ENCODE measurements at places on chromosomes 1 and 21.
A peak's percentile ranks its signal among the peaks of the same experiment; 100 is the strongest.

- no peak for DNase-seq
These were observed 132.5 kb upstream of the CACHD1 start for GRCh38 chr1:64337475-64337874.

DNA sequence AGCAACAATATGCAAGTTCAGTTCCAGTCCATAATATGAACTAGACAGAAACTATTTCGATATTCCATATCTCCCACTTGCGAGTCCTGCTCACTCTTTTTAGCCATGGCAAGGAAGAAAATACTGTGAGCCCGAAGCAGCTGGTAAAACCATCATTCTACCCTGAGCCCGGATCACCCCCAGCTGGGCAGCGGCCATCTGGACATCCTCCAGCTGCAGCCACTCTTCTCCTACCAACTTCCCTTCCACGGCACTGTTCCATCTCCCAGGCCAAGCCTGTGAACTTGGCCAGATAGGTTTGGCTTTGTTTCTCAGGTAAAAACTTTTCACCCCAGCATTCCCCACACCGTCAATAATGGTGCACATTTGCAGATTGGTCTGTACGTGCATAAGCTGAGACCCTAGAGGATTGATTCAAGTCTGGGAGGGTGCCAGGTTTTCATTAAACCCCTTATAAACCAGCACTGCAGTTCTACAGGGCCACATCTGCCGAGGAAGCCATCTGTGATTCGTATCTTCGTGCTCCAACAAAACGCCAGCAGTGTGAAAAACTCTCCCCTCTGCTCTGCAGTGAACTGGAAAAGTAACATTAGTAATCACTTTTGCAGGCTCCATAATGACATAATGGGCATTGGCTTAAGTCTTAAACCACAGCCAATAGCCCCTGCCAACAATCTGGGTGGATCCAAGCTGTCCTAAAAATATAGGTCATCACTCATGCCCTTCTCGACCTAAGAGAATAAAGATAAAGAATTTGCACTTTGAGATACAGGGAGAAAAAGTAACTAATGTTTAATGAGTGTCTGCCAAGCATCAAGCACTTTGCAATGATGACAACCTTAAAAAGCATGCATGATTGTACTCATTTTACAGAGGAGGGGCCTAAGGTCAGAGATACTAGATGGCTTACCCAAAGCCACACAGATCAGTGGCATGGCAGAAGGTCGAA is 205.1 kb downstream of the PLPP3 start:
- no peak for DNase-seq

DNA sequence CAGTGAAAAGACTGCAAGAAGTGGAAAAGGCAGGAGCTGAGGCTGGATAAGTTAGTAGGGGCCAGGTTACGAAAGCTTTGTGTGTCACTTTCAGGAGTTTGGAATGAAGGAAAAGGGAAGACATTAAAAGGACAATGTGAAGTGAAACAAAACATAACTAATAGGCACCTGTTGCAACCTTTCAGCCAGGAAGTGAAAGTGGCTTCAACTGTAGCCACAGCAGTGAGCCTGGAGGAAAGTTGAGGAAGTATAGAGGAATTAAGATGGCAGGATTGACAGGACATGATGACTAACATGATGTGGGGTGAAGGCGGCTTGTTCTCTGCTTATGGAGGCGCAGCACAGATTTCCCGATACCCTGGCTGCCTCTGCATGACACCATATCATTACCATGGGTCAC is 68.9 kb downstream of the C4BPA start:
- peak; percentile 24 for DNase-seq

DNA sequence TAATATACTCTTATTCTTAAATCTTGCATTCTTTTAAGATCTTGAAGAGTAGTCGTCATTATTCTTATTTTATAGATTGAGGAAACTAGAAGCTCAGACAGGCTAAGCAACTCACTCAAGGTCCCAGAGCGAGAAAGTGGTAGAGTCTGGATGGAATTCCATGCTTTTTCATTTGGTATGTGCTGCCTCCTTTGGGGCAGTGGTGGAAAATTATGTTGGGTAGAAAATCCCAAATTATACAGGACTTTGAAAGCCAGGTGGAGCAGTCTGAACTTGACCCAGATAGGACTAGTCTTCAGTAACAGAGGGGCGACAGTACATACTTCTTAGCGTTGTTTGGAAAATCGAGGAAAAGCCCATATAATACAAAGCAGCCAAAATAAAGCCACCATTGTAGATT is 205.6 kb downstream of the ATG4C start:
- DNase-seq, result no peak

GRCh38 chr1:79501153-79501552 is 494.6 kb upstream of the ADGRL4 start:
- DNase-seq, result no peak

DNA sequence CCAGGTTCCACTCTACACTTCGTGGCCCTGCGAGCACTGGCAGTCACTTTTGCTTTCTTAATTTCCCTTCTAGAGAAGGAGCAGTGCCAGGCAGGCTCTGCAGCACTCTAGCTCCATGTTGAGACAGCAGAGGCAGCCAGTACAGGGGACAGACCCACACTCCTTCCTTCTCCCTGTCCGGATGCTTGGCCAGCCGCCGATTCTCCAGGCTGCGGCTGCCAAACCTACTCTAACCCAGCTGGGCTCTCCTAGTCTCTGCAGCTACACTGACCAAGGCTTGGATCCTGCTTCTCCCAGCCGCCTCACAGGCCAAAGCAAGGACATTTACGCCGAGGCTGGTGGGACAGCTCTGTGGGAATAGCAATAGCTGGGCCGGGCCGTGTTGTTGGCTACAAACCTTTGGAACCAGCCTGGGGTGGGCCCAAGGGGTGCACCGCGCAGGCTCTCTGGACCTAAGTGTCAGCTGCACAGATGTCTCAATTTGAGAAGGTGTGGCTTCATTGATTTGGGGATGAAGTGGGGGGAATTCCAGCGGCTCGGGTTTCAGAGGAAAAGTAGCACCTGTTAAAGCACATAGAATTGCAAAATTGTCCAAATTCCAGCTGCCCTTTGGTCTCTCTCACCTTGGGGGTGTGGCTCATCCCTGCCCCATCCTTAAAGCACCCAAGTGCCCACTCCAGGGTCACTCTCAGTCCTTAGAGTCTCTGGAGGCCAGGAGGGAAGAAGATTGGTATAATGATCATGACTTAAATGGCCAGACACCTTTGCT is 3.2 kb downstream of the BARHL2 start:
- no peak for DNase-seq

DNA sequence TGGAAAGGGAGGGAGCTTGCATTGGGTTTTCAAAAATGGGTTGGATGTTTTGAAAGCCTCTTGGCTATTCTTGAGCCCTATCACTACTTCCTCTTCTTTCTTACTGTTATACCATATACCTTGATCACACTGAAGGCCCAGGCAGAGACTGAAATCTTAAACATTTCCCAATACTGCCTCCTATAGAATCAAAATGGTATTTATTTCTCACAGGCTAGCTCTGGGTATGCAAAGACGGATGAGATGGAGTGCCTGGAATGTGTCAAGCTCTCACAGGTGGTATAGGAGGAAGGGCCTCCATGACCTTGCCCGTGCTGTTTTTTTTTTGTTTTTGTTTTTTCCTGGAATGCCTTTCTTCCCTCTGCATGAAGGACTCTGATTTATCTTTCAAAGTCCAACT is 268.4 kb upstream of the USP24 start:
- no peak for DNase-seq

DNA sequence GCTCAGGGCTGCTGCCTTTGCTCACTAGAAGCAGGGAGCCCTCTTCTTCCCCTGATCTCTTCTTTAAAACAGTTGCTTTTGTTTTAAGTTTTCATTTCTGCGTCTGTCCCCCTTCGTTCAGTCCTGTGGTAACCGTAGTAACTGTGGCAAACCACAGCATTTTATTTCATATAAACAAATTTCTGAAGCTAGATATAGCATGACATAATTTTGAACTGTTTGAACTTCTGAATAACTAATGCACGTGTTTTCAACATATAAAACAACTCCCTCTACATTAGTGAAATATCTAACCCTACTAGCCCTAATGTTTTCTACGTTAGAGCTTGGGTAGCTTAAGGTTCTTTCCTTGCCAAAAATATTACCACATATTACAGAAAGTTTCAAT is 104.6 kb downstream of the DISP1 start:
- DNase-seq, result no peak

GRCh38 chr1:67839826-67840225 is 6.6 kb upstream of the GNG12 start:
- no peak for DNase-seq

- no peak for DNase-seq
These were observed 109.0 kb downstream of the SGIP1 start for GRCh38 chr1:66642992-66643391.

DNA sequence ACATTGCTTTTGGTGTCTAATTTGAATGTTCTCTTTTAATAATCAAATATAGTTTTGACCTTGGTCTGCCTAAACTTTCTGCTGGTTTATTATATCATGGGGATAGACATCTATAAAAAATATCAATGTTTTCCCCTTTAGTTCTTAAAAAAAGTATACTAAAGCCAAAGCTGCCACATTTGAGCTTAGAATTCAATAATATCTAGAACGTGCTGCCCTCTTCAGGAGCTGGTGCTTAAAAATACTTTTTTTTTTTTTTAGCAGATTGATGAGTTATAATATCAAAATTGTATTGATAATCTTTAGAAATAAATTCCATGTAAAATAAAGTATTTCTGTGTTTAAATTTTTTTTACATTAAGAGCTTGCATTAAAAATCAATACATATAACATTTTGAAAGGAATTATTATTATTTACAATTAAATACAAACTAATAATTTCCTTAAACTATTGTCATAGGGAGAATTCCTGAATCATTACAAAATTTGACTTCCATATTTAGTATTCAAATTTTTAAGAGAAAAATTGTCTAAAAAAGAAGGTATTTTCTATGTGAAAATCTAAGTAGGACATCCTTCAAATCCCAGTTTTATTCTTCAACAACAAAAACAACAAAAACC is 40.1 kb upstream of the ADGRL2 start:
- DNase-seq, result no peak

- no peak for DNase-seq
These were observed 33.0 kb upstream of the B3GALT2 start for GRCh38 chr1:193219391-193219790.

DNA sequence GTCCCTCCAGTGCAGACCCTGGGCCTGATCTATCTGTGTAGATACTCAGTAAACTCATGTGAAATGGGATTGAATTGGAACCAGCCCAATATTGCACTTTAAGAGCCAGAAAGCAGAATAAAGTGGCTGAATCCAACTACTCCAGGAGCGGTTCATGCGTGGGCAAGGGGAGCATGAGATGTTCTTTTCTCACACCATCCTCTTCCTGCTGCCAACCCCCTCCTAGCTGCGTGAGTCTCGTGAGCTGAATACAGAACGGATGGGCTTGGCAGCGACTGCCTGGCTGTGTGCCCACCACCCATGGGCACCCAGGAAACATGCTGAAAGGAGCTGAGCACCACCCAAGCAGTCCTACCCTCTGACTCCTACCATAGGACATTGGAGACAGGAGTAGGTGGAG is 128.3 kb downstream of the ELAVL4 start:
- no peak for DNase-seq

DNA sequence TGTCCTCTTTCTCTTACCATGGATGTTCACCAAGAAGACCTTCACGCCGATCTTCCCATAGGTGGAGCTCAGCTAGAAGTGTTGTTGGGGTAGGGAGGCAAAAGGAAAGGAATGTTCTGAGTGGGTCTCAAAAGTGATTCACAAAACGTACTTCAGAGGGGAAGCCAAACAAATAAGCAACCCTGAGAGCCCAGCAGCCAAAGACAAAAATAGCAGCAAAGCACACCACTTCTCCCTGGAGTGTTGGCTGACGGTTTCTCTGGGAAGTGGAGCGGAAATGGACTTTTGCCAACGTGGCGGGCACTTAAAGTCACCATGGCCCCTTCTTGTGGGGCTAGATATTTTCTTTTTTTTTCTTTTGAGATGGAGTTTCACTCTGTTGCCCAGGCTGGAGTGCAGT is 23.1 kb downstream of the SLC26A9 start:
- DNase-seq, result no peak

GRCh38 chr1:47774986-47775834 is 222.0 kb downstream of the TRABD2B start:
- no peak for DNase-seq

DNA sequence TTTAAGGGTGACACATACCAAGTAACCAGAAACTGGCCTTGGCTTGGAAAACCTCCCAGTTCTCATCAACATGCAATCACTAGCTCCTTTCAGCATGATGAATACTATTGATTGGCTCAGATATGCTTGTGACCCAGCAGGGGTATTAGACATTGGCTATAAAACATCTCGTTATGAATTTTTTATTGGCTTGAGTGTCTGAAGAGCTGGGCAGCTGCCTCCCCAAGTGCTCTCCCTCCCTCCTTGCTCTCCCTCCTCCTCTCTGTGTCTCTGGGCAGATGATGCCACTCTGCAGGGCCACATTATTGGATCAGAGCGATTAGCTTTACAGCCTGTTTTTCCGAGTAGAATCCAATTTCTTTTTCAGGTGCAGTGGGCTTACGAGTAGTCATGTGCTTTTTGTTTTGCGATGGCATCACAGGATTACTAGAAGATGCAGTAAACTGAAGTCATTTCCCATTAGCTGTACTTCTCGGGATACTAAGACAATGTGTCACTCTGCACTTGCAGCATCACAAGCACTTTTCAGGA is 79.3 kb upstream of the ATF3 start:
- DNase-seq, result no peak

DNA sequence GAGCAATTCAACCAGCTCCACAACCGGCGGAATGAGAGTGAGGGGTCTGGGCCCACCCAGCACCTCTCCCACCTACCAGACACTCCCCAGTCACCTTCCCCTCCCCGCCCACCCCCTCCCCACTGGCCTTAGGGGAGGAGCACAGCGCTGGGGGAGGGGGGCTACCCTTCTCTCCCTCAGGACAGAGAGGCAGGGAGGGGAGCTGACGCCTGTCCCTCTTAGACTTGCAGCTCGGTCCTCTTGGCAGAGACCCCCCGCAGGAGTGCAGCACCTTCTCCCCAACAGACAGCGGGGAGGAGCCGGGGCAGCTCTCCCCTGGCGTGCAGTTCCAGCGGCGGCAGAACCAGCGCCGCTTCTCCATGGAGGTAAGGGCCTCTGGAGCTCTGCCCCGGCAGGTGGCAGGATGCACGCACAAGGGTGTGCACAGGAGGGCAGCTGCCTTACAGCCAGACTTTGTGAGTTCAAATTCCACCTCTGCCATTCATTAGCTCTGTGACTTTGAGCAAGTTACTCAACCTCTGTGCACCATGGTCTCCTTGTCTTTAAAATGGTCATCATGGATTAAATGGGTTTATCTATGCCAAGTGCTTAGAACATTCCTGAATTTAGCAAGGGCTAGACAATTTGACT is 18.9 kb downstream of the CDK18 start:
- DNase-seq, result no peak

- DNase-seq, result no peak
These were observed 15.1 kb upstream of the TUT4 start for GRCh38 chr1:52567943-52568342.

GRCh38 chr1:52032124-52032784 is 1.4 kb downstream of the KTI12 start:
- DNase-seq, result no peak
